ENCODE measurements at places on chromosomes 7 and 10.

DNA sequence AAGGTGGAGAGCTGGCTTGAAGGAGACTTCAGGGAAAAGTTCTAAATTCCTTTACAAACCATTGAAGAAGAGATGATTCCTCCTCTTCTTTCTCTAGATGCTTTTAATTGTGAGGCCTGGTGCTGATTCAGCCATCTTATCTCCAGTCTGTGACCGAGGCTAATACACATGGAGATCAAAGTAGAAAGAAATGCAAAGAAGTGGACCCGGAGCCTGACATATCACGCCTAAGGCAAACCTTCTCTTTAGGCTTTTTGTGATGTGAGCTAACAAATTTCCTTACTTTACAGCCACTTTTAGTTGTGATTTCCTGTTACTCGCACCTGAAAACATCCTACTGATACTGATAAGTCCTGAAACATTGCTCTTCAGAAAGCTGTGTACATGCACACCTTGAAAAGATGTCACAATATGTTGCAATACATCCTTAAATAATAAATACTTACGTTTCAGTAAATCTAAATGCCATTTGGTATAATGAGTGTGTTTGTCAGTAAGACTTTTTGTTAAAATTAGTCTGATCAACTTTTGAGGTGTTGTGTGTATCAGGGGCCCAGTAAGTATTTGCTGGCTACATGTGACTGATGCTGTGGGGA lies 192.4 kb downstream of the BAMBI start:
- DNase-seq = no peak

GRCh38 chr10:89924261-89924660 lies 222.9 kb downstream of the KIF20B start:
- DNase-seq = no peak

- DNase-seq = no peak
Observed at GRCh38 chr10:76918106-76918505, 719.5 kb downstream of the KCNMA1 start.

- no peak for DNase-seq
Observed at GRCh38 chr10:5497948-5498730, 1.2 kb downstream of the CALML5 start.

DNA sequence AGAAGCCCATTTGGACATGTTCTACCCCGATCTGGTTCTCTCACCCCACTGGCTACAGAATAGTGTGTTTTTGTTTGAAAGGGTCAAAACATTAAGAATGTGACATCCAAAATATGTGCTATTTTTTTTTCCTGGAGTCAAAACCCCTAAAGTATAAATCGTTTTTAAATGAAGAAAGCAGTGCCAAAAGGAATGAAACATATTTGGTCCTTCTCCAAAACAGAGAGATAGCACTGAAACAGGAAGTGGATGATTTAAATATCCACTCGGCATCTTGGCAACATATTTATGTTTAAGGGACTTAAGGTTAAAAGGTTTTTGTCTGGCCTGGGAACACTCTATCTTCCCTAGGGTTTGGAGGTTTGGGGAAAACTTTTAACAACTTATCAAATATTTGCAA lies 32.3 kb downstream of the CALD1 start:
- no peak for DNase-seq

GRCh38 chr7:150784120-150784736 lies 15.9 kb downstream of the TMEM176B start:
- DNase-seq = no peak

DNA sequence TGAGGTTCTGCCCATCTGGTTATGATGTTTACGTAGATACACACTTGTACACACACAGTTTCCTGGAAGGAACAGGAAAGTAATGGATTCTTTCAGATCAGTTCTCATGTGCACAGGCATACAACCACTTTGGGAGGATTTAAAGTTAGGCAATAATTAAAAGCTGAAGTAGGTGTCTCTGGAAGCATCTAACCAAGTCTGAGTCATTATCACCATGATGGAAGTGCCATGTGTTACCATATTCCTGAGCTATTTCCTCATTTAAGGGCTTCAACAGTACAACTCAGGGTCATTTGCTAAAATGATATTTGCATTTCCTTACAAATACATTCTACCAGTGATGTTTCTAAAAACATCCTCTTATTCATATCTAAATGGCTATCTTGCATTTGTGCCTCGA lies 41.4 kb upstream of the BET1 start:
- peak; percentile 46 for DNase-seq

DNA sequence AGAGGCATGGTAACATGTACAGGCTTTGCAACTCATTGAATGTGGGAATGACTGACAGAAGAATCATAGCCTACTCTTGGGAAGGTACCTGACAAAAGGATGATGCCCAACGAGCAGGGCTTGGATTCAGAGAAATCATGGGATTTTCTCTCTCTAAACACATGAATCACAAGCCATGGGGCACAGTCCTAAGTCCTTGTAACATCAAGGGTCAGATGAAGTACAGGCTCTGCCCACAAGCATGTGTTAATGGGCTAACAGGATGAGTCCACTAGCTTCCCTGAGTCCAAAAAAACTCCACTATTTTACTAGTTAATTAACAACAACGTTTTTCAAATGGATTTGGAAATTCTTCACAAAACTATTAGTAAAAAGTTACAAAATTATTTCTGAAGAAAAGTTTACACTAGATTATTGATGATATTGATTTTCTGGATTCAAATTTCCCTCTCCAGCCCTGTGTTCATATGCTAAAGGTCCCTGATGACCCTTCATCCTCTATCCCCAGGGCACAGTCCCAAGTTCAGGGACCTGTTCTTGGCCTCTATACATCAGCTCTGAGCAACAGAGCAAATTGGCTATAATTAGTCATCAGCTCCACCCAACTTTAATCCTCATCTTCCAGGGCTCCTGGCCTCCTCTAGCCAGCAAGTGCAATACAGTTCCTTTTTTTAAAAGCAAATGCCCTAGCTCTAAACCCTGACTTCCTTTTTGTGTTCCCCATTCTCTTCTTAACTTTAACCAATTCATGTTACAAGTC lies 99.8 kb downstream of the GSAP start:
- DNase-seq = peak; percentile 70

DNA sequence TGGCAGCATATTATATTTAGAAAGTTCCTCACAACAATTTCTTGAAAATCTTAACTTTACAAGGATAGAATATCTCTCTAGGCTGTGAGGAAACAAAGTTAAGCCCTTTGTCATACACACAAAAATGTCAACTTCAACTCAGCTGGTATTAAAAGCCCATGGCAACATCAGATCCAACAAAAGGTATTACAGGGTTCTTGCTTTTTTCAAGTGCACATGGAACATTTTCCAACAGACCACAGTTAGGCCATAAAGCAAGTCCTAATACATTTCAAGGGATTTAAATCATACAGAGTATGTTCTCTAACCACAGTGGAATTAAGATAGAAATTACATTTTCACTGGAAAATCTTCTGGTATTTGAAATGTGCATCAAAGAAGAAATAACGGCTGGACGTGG lies 71.9 kb upstream of the OIT3 start:
- DNase-seq = no peak

- no peak for DNase-seq
Observed at GRCh38 chr7:110766864-110767263, 324.1 kb upstream of the LRRN3 start.

DNA sequence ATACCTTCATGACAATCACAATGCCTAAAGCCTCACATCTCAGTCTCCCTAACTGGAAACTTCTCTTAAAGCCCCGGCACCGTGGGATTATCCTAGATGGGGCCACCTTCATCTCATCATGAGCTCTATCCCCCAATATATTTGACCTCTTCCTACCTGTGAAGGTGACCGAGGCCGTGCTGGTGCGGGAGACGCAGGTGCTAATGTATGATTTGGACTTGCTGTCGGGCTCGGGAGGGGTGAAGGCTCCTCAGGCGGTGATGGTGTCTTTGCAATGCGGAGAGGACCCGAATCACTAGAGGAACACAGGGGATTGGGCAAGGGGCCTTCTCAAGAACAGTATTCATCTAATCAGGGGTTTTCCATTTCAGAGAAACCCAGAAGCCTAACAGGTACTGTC lies 168.4 kb downstream of the AMPH start:
- no peak for DNase-seq

DNA sequence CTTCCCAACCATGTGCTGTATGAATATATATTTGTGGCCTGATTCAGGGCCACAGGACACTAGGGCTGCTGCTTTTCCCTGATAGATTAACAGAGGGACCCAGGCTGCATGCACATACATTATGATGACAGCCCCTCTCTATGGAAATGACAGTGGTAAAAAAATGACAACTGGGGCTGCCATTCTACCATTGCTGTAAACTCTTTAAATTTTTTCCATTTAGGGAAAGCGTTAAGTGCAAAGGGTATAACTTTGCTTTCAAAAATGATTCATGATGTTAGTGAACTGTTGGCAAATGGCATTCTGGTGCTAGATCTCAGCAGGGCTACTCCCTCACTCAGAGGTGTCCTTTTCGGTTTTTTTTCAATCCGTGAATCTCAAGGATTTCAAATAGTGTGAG lies 4.2 kb downstream of the CTBP2 start:
- DNase-seq = no peak

GRCh38 chr10:43781480-43782361 lies 133.0 kb upstream of the ZNF32 start:
- DNase-seq = no peak

DNA sequence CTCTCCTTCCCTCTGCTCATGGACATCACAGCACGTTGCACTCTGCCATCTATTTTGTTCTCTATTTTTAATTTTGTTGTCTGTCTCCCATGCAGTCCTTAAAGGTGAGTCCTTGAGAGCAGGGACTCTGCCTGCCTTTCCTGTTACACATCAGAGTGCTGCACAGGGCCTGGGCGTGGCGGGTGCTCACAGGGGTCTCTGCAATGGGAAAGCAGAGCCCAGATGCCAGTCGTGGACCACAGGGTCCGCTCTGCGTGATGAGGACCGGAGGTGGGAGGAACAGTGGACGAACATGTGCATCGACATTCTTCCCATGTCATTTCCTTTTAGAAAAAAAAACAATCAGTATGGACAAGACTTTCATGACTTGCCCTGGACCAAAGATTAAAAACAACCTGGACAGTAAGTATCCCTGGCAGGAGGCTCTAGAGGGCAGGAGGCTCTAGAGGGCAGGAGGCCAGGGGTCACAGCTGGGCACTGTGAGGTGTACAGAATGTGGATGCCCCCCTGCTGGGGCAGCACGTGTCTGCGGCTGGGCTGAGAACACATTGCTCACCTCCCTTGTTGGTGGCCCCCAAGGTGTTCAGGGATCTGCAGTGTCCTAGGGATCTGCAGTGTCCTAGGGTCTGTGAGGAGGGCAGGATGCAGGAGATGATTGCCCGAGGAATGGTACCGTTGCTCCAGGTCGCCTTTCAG lies 29.6 kb upstream of the ZNF488 start:
- no peak for DNase-seq

DNA sequence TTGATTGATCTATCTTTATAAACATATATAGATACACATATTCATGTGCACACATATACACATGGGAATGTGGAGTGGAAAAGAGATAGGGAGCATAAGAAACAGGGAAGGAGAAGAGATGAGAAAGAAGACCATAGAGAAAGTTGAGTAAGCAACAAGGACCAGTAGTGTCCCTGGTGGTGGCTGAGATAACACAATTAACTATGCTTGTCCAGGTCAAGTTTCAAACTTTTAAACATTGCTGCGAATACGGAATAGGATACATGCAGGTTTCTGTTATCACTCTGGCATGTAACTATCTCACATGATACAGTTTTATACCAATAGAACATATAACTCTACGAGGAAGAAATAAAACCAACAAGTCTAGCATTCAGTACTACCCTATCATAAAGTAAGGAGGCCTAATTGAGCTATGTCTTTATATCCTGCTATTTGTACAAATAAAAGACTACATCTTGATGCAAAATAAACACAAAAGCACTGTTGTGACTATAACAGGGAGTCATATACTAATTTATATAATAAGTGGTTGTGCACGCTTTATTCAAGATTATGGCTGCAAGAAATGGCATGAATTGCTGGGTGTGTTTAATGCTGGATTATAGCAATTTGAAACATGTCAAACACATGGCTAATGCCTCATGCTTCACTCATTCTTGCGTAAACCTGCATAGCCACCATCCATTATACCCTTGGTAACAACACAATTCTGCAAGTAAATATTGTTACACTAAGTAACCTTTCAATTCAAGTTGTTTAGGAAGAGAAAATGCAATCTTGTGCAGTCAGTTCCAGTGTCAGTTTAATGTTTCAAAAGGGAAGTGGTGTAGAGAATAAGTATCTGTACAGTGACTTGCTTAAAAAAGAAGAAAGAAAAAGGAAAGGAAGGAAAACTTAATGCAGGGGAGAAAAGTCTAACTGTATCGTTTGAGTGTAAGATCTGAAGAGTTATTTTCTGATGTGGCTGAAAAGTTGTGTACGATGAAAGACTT lies 8.2 kb downstream of the FOXP2 start:
- no peak for DNase-seq

GRCh38 chr10:59237775-59238174 lies 61.3 kb downstream of the PHYHIPL start:
- no peak for DNase-seq

- no peak for DNase-seq
Observed at GRCh38 chr7:54345746-54346145, 196.4 kb upstream of the VSTM2A start.

GRCh38 chr10:65618126-65618525 lies 1307.7 kb upstream of the LRRTM3 start:
- DNase-seq = no peak

DNA sequence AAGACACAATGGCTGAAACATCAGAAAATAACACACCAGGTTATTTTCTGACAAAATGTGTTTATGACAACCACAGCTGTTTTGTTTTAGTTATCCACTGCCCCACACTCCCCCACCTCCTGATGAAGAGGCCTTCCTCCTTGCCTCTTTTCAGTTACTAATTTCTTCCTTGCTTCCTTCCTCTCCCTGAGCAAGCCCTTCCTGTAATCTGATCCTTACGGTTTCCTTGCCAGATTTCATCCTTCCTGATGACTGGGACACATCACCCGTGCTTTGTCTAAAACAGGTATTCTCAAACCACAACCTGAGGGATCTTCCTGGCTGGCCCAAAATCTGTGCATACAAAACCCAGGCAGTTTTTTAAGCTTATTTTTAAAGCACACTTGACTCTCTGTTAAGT lies 39.4 kb downstream of the CHST15 start:
- DNase-seq = no peak

DNA sequence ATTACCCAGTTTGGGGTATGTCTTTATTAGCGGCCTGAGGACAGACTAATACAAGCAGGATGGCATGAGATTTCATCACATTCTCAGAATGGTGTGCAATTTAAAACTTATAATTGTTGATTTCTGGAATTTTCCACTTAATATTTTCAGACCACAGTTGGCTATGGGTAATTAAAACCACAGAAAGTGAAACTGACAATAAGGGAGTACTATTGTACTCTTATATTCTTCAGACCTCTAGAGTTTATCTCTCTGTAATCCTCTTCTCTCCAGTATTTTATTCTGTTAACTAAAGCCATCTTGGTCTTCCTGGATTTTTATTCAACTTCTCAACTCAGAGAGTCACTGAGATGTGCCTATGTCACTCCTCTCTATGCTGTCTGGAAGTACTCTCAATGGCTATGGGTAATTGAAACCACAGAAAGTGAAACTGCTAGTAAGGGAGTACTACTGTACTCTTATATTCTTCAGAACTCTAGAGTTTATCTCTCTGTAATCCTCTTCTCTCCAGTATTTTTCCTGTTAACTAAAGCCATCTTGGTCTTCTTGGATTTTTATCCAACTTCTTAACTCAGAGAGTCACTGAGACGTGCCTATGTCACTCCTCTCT lies 118.3 kb downstream of the PPP1R17 start:
- DNase-seq = no peak

Data from HL-60 (cell line).